ENCODE measurements at places on chromosomes 6 and 20.

- peak; percentile 76 for DNase-seq
Measured at GRCh38 chr20:4488407-4489339, 233.0 kb upstream of the PRND start.

- no peak for DNase-seq
Measured at GRCh38 chr6:12947151-12947871, 230.7 kb downstream of the PHACTR1 start.

DNA sequence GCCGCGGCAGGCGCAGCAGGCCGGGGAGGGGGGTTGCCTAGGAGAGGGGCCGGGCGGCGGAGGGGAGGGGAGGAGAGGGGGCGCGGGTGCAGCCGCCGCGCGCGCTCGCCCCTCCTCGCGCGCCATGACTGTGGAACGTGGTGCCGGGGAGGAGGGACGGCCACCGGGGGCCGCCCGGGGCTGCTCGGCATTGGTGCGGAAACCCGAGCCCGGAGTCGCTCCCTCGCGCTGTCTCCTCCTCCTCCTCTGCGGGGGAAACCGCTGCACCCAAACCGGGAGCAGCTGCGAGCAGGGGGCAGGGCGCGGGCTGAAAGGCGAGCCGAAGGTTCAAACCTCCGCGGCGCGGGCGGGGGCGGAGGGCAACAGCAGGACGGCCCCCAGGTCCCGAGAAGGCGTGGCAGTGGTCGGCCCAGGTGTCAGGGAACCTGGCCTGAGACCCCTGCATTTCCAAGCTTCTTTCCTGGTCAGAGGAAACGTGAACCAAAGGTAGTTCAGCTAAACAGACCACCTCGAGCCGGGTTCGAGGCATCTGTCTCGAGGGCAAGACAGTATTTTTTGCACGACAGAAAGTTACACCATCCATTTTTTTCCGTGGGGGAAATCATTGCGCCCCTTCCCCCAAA lies 1.4 kb upstream of the TRERF1 start:
- DNase-seq = peak; percentile 83

DNA sequence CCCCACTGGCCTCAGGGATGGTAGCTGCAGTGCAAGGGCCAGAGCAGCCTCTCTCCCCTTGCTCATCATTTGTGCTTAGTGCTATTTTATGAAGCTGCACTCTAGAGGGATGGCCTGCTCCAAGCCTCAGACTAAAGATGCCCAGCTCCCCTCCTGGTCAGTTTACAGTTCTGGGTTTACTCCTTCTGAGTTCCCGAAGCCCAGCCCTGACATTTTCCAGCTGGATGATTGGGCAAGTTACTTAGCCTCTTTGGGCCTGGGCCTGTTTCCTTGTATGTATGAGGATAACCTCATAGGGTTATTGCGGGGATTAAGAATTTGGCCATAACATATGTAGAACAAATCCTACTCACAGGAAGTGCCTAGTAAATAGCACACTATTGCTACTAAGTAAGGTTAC lies 31.8 kb upstream of the EMILIN3 start:
- DNase-seq = no peak

DNA sequence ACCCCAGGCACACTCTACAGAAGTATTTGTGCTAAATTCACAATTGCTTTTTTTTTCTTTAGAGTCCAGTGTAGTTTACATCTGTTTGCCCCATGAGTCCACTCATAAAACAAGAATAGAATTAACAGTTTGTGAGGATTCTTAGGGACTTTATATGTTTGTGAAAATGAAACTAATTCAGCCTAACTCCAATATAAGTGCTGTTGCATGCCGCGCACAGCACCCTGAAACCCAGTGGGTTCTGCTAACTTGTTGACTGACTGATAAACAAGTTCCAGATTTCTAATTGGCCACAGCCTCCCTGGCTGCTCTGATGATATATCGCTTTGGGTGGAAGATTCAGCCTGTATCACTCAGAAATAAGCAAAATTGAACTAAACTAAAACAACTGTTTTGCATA lies 561.4 kb downstream of the PKHD1 start:
- DNase-seq = no peak

DNA sequence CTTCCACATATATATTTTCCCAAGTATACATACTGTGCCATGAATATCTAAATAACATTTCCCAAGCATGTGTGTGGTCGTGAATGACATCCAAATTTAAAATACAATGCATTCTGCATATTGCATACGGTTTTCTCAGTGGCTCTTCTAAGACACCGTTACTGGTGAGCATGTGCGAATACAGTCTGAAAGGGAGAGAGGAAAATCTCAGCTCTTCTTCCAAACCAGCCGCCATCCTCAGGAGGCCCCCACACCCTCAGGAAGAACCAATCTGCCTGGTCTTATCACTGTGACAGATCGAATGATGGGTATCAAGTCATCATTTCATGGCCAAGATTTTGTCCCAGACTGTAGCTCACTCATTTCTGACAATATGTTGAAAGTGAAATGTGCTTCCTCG lies 50.7 kb downstream of the ADAT2 start:
- no peak for DNase-seq

GRCh38 chr20:38466171-38466570 lies 6.5 kb upstream of the RALGAPB start:
- DNase-seq = no peak

DNA sequence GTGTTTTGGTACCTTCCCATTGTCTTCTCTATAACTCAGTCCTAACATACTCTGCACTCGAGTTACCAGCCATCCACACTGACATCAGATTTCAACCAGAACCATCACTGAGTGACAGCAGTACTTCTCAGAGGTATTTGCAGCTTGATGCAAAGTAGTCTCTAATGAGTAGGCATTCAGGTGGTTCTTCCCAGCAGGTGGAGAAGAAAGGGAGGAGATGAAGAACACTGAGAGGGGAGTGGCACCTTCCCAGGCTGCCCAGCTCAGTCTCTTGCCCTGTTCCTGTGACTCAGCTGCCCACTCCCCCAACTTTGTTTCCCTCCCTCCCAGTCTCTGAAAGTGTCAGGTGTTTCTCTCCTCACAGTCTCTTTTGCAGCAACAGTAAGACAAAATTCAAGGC lies 38.7 kb upstream of the SMIM28 start:
- DNase-seq = no peak

GRCh38 chr6:38057994-38058393 lies 238.5 kb downstream of the ZFAND3 start:
- peak; percentile 85 for DNase-seq

DNA sequence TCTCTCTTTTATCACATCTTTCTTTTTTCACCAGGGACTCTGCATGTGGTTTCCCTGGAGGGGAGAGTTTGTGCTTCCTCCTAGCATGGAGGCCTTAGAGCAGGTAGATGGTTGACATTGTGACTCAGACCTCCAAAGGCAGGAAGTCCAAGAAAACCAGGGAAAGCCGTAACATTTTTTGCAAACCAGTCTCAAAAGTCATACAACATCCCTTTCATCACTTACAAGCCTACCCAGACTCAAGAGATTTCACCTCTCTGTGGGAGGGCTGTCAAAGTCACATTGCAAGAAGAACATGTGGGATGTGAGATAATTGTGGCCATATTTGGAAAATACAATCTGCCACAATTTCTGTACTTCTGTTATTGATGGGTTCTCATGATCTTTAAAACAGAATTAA lies 46.2 kb downstream of the SNRNP48 start:
- peak; percentile 82 for DNase-seq

- no peak for DNase-seq
Measured at GRCh38 chr6:25165800-25166199, 113.4 kb upstream of the CARMIL1 start.

GRCh38 chr20:61439251-61439650 lies 187.2 kb downstream of the CDH4 start:
- no peak for DNase-seq

DNA sequence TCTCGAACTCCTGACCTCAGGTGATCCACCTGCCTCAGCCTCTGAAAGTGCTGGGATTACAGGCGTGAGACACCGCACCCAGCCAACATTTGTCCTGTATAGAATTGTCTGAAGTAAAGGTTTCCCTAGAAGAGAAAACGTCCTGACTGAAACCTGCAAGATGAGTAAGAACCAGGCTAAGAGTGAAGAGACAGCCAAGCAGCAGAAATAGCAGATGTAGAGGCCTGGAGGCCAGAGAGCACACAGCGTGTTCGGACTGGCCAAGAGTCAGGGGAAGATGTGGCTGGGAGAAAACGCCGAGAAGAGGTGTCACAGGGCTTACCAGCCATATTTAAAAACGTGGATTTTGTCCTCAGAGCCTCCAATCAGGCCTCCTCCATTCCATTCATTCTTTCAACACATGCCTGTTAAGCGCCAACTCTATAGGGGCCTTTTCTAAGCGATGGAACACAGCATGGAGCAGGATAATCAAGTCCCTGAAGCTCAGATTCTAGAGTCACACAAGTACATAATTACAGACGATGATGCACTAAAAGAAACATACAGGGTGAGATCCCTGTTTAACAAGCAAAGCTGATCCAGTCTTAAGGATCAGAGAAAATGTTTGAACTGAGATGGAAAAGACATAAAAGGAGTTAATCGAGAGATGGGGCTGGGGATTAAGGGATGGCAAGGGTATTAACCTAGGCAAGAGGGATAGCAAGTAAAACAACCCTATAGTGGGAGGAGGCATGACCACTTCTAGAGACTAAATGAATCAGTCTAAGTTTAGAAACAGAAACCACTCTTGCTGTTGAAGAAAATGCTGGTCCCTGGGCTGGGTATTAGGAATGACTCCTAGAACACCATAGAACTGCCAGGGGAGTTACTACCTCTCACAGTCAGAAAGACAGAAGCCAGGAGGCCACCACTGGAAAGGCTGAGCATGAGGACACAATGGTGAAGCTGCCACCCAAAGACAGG lies 4.8 kb downstream of the ZCCHC3 start:
- DNase-seq = no peak

DNA sequence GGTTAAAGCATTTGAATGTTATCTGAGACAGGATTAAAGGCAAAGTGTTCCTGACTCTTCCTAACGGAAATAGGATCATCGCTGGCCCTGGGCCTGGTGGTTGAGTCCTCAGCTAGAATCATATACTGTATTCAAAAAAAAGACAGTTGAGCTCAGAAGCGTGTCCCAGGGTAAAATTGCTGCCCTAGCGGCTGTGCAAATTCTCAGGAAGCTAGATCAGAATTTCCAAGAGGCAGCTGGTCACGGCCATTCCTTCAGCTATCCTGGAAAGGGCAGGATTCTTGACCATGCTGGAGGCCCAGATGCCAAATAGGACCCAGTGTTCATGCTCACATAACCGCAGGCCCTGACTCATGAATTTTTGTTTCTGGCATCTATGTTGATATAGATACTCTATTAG lies 67.4 kb downstream of the STMND1 start:
- DNase-seq = peak; percentile 80

GRCh38 chr6:399785-400534 lies 8.4 kb downstream of the IRF4 start:
- no peak for DNase-seq

- no peak for DNase-seq
Measured at GRCh38 chr6:7773322-7773721, 47.4 kb downstream of the BMP6 start.

- no peak for DNase-seq
Measured at GRCh38 chr6:150936021-150936555, 70.6 kb downstream of the MTHFD1L start.

GRCh38 chr6:21665110-21665391 lies 71.5 kb downstream of the SOX4 start:
- DNase-seq = no peak

- DNase-seq = no peak
Measured at GRCh38 chr6:126446248-126446647, 106.3 kb downstream of the CENPW start.

GRCh38 chr6:7589949-7590917 lies at the start of gene SNRNP48:
Gene SNRNP48, plus strand, starts transcription at chr6:7590198. Its CDS starts 60 bp downstream, at chr6:7590258.
- DNase-seq = peak; percentile 88

- DNase-seq = no peak
Measured at GRCh38 chr6:63560801-63561287, 11.4 kb upstream of the LOC128125822 start.

DNA sequence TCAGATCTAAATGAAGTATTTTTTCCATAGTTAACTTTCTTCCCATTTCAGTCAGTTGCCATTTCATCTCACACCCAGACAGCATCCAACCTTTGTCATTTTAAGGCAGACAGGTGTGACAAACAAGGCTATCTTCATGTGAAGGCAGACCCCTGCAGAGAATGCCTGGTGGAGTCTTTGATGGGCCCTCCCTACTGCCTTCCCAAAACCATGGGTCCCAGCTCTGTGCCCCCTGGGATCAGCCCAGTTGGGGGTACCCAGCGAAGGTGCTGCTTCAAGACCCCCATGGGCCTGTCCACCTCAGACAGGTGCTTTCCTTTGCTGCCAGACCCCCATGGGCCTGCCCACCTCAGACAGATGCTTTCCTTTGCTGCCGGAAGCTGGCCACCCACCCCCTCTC lies 28.3 kb upstream of the ID1 start:
- no peak for DNase-seq

- DNase-seq = peak; percentile 64
Measured at GRCh38 chr6:106370639-106371038, 10.1 kb downstream of the CRYBG1 start.

DNA sequence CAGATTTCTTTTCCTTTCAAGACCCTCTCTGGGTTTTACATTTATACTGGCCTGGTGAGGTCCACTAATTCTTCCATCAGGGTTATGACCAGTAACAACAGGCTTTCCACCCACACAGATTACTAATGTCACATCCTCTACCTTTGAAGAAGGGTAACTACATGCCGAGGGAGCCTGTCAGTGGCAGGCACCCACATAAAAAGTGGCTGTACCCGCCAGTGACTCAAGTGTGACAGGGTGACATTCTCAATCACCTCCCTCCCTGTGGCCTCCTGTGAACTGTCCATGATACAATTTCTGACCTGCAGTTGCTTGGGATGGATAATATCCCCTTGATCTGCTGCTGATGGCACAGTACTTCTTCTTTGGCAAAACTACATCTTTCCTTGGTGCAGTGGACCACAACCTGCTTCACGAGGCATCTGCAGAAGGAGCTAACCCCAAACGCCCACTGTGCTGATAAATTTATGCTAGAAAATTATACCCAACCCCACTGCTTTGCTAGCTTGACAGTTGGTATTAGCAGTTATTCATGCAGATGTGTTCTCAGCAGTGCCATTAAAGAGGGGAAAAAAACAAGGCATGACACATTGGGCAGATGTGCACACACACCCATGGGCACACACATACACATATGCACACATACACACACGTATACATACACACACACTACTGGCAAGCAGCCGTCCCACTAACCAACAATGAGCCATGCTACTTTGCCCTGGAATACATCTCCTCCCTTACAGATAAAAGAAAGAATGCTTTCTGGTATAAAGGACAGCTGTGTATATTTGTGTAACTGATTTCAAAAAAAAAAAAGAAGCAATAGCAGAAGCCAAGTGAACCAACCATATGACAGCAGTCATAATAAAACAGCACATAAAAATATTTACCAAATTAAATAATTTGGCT lies 20.8 kb downstream of the GFOD1 start:
- DNase-seq = no peak

GRCh38 chr6:44316481-44316880 lies 3.3 kb upstream of the AARS2 start:
- DNase-seq = no peak

DNA sequence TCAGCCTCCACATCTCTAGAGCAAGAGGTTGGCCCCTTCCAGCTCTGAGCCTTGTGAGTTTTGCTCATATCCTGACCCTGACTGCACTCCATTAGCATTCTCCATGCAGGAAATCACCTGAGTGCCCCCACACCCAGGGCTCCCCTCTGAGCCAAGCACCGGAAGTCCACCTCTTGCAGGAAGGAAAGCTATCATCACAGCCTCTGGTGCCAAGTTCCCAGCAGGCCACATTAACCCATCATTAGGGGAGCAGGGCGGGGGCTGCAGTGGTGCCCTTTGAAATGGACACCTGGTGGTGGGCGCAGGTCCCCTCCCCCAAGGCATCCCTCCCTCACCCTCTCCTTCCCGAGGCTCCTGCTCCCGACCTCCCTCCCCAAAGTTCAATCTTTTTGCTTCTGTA lies 16.1 kb downstream of the GRM4 start:
- no peak for DNase-seq

All from HT1080 (cell line).